ENCODE measurements at places on chromosomes 7 and 10.

DNA sequence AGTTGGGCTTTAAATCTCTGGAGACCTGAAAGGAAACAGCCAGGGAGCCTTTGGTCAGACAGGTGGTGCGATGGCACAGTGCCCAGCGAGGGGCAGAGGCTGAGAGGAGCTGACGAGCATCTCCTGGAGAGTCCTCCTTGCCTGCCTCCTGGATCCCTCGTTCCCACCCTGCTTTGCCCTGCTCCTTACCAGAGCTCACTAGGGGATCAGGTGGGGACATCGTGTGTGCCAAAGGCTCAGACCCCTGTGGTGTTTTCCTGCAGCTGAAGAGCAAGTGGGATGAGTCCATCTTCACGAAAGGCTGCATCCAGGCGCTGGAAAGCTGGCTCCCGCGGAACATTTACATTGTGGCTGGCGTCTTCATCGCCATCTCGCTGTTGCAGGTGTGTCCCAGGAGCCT is 21.8 kb upstream of the SH2D4B start:
- no peak for DNase-seq

GRCh38 chr10:112442063-112442462 is 4.7 kb downstream of the ZDHHC6 start:
- no peak for DNase-seq

DNA sequence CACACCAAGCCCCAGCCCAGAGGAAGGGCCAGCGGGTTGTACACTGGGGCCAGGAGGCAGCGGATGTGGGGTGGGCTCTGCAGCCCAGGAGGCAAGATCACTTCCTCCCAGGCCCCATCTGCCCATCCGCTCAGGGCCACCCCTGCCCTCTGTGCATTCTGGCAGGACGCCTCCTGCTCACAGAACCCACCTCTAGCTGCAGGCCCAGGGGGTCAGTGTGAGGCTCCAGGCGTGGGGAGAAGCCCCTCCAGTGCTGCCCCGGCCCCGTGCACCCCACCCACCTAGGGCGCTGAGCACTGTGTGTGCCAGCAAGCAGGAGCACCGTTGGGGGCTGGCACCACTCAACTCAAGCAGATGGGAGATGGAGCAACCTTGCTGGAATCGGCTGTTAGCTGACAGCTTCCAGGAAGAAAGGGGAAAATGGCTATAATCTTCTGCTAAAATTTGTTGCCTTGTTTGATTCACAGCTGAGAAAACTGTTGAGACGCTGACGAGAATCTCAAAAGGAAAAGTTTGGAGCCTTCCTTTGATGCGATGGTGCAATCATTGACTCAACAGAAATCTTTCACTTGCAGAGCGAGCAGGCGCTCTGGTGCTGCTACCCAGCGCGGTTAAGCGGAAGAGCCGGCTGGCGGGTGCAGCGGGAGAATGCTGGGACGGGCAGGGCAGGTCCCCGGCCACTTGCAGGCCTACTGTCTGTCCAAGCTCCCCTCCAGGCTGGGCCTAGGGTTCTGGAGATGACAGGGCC is 276.1 kb downstream of the ELFN1 start:
- DNase-seq, result no peak

DNA sequence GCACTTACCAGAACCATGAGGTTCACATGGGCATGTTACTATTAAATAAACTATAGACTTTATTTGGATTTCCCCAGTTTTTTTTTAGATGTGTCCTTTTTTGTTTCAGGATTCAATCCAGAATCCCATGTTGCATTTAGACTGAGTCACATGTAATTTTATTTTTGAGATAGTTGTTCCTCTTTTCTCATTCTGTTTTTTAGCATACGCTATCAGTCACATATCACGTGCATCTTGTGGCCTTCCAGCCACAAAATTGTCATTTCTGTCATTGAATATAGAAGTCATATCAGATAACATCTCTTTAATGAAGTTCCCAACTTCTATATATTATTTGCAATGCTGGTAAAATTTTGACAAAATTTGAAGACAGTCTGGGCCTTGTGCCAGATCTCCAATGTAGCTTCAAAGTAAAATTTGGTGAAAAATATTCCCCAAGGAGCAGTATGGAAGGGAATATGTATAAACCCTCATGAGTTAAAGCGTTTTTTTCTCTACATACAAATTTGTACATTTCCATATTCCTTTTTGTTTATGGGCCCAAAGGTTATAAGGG is 132.3 kb upstream of the MKI67 start:
- no peak for DNase-seq

- DNase-seq, result no peak
Measured at GRCh38 chr7:158074896-158075632, 512.6 kb downstream of the PTPRN2 start.

GRCh38 chr7:33849971-33850559 is 55.3 kb upstream of the BMPER start:
- DNase-seq, result peak; percentile 5

DNA sequence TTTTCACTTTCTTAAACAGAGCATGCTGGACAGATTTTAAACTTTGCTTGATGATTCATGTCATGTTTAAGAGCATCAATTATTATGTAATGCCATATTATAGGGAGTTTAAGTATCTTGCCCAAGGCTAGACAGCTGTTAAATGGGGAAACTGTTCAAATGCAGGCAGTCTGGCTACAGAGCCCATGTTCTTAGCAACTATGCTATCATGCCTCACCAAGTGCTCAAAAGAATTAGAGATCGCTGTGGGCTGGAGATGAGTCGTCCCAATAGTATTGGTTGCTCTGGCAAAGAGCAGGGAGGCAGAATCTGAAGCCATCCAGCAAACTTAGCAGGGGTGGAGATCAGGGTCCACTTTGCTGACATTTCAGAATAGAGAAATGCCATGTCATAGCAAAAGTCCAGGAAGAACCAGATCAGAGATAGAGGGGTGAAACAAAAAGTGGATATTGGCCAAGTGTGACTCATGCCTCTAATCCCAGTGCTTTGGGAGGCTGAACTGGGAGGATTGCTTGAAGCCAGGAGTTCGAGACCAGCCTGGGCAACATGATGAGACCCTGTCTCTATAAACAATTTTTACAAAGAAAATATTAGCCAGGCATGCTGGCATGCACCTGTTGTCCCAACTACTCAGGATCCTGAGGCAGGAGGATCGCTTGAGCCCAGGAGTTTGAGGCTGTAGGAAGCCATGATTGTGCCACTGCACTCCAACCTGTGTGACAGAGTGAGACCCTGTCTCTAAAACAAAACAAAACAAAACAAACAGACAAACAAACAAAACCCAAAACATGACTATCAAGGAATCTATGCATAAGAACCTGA is 57.8 kb downstream of the BAMBI start:
- DNase-seq, result peak; percentile 61

GRCh38 chr10:31011017-31011664 is 20.5 kb downstream of the ZNF438 start:
- no peak for DNase-seq

DNA sequence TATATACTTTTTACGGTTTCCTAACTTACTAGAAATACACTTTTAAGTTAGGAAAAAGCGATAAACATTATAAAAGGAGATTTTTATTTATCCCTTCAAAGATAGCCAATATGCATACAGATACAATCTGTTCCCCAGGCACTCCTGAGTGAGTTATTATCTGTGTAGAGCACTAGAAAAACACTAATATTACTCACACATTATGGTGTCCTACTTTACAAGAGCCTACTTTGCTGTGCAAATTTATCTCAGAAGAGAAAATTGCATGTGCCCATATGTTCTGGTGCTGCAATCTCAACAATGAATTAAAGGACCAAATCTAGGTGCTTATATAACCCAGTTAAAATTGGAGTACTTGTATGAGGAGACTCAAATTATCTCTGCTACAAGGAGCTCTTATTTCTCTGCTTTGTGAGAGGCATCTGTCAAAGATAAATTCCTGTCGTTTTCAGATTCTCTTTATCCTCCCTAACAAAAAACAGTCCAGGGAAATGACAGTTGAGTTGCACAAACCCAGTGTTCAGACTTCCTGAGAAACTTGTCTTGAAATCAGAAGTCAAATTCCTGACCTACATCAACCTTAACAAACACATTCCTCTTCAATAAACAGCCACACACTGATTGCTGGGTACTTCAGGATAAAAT is 28.9 kb downstream of the CPA1 start:
- DNase-seq, result no peak

DNA sequence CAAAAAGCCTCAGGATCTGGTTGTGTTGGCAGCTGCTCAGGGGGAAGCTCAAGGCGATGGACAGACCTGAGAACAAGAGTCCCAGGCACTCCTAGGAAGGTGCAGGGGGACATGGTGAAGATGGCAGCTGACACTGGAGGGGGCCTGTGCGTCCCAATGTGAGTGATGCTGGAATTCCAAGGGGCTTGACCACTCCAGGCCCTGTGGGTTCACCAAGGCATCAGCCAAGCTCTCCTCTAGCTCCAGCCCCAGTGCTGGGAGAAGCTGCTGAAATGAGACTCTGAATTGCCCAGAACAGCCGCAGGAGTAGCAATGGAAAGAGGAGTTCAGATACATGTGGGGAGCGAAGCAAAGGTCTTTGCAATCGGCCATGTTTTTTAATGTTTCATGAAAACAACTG is 16.0 kb downstream of the UPP1 start:
- DNase-seq, result no peak

GRCh38 chr10:74384615-74385183 is 233.7 kb downstream of the ADK start:
- no peak for DNase-seq

DNA sequence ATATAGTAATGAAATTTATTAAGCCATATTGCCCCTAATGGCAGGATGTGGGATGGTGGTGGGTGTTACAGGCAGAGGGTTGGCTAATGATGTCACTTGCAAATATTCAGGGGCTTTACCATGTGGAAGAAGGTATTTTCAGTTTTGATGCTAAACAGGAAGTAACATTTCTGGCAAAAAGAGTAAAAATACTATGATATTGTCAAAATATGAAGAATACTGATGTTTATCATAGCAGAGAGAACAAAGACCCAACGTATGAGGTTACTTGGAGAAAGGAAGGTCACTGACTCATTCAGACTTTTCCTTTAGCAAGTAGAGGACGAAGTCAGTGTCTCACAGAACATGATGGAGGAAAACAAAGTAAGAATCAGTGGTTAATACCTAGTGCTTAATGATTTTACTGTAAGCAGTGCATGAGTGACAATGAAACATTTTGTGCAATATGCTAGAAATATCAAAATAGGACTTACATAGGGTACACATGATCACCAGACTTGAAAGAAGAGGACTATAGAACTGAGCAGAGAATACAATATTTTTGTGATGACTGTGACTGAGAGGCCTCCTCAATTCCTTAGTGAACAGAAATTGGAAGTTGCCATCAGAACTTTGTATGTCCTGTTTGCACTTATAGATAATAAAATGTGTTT is 89.7 kb upstream of the STEAP4 start:
- no peak for DNase-seq

DNA sequence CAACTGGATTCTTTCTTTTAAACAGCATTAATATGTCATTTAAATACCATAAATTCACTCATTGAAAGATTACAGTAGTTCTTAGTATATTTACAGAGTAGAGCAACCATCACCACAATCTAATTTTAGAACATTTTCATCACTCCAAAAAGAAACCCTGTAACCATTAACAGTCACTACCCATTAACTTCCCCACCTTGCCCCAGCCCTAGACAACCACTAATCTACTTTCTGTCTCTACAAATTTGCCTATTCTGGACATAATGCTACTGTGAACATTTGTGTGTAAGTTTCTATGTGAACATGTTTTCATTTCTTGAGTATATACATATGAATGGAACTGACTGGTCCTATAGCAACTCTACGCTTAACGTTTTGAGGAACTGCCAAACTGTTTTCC is 42.4 kb downstream of the P4HA1 start:
- no peak for DNase-seq

- DNase-seq, result peak; percentile 6
Measured at GRCh38 chr10:70775679-70776454, 9.3 kb downstream of the TBATA start.

DNA sequence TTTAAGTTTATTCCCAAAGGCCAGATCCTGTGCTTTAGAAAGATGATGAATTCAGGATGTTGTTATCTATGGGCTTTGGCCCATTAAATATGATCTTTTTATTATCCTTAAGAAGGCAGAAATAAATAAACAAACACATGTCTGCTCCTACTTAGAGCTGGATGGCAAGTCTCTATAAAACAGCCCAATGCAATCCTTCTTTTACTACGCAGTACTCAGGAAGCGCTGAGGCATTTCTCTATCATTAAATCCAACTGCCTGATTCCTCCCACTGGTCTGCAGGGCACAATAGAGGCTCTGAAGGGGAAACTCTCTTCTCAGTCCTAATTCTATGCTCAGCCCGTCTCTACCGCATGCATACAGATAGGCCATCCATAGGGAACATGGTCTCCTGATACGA is 144.5 kb upstream of the TMEM72 start:
- no peak for DNase-seq

- no peak for DNase-seq
Measured at GRCh38 chr7:30647589-30648364, 34.5 kb downstream of the CRHR2 start.

GRCh38 chr10:63689768-63690167 is 168.6 kb downstream of the REEP3 start:
- DNase-seq, result no peak

DNA sequence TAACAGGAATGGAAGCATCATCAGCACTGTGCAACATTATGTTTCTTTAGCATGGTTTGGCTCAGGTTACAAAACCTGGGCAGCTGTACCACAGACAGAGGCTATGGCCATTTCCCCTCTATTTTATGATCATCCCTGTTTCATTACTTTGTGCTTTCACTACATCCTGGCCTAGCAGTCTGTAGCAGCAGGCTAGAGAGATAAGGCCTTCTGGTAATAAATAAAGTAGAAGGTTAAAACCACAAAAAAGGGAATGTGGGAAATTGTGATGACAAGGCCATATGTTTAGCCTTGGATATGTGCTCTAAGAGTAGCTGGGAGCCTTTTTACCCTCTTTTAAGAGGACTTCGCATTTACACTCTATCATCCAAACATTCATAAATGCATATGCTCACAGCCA is 266.2 kb upstream of the PHF14 start:
- DNase-seq, result no peak

DNA sequence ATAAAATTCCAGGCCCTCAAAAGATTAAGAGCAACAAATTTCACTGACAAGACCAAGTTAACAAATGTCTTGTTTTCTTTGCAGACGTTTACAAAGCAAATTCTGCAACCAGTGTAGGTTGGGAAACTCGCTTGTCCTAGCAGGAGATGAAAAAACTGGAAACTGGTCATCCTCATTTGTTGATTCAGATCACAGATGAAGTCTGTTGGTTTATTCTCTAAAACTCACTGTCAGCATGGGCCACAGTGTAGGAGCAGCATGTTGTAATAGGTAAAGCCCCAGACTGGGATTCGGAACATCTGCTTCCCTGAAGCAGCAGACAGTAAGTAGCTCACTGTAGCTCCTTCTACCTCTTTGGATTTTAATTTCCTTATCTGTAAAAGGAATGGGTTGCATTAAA is 31.5 kb downstream of the PANK1 start:
- no peak for DNase-seq

- no peak for DNase-seq
Measured at GRCh38 chr7:22429386-22429785, 70.6 kb downstream of the STEAP1B start.

All from GM03348 (cell line).